Central memory CD8-positive, alpha-beta T cell (primary cell): ENCODE measurements at places on chromosomes 6 and 20.

GRCh38 chr6:100271202-100271601 is 193.5 kb downstream of the SIM1 start:
- no peak for DNase-seq
- no peaks in the 10 kb centered on the region for H3K4me1 ChIP-seq
- H3K36me3 ChIP-seq: no peaks in the 10 kb centered on the region
- H3K27me3 ChIP-seq: no peaks in the 10 kb centered on the region
- H3K27ac ChIP-seq: no peak overlapping the region
- no peak overlapping the region for H3K4me3 ChIP-seq

DNA sequence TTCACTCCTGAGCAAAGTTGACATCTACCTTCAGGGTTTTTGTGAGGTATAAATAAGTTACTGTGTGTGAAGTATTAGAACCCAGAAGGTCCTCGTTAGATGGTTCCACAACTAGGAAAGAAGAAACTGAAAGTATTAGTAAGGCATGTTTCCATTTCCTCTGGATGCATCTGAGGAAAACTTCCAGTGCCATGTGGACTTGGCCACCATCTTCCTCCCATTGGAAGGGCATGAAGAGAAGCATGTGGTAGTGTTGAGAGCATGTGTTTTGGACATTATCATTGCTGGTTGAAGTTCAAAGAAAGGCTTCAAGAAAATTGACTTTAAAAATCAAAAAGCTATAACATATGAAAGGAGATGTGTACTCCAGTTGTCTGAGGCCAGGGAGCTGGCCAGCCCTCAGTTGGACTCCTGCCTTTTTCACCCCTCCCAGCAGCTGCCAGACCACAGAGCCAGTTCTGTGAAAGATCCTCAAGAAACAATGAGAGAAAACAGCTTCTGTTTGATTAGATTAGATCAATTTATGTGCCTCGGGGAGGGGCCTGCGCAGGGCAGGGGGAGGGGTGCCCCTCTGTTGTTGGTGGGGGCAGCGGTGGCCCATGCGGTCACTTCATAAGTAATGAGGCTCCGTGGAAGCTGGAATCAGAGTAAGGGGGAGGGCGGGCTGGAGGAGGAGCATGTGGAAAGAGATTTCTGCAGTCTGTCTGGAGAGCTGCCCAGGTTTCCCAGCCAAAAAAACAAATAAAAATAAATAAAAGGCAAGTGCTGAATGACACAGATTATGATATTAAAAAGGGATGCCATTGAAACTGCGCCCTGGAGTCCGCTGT is 154.0 kb downstream of the JARID2 start:
- H3K4me3 ChIP-seq: peak overlapping the region; percentile 54
- H3K4me1 ChIP-seq: peaks cover 61% of the 10 kb centered on the region
- DNase-seq: no peak
- H3K27ac ChIP-seq: peak overlapping the region; percentile 38
- H3K27me3 ChIP-seq: no peaks in the 10 kb centered on the region

DNA sequence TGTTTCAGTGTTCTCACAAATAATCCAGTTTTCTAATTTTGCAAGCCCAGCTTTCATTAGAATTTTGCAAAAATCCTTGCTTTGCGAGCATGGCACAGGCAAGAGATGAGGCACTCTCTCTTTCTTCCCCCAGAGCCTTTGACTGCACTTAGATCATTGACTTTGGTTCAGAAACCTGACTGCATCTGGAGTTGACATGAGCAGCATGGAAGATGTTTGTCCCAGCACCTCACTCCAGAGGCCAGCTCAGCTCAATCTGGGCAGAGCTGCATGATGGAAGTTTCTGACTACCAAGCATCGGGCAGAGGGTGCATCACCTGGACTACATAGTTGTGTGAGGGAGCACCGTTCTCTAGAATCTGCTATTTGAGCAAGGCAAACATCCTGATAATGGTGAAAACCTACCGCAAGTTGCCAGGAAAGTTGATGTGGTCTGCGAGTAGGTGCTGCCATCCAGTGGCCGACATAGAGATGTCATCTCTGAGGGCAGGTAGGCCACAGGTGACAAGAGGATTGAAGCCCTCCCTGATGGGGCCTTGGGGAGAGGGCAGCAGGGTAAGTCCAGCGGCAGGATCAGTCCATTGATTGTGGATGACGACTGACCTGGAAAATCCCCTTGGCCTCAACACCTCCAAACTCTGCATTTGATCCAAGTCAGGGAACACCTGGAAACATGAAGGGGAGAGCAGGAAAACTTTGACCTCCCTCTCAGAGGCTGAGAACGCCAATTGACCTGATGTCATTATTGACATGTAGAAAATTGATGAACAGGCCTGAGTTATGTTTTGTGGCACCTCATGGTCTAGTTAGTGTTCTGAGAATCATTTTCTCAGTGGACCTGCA is 3.8 kb upstream of the LPA start:
- no peak overlapping the region for H3K27ac ChIP-seq
- DNase-seq: no peak
- no peaks in the 10 kb centered on the region for H3K4me1 ChIP-seq

- no peak overlapping the region for H3K27ac ChIP-seq
- no peaks in the 10 kb centered on the region for H3K4me1 ChIP-seq
- DNase-seq: no peak
- no peaks in the 10 kb centered on the region for H3K27me3 ChIP-seq
- no peak overlapping the region for H3K4me3 ChIP-seq
- H3K36me3 ChIP-seq: no peaks in the 10 kb centered on the region
Observed at GRCh38 chr20:61044499-61044898, 207.6 kb upstream of the CDH4 start.
